Glomerular endothelial cell (primary cell): ENCODE measurements at places on chromosomes 7 and 10. TPM values are rescaled to one million over a fixed set of nuclear protein-coding genes. Genes with fewer than 3 reads are reported as not detected.

Gene SPRN
- 0.64 and 0.92 TPM in 2 replicates for total RNA-seq

DNA sequence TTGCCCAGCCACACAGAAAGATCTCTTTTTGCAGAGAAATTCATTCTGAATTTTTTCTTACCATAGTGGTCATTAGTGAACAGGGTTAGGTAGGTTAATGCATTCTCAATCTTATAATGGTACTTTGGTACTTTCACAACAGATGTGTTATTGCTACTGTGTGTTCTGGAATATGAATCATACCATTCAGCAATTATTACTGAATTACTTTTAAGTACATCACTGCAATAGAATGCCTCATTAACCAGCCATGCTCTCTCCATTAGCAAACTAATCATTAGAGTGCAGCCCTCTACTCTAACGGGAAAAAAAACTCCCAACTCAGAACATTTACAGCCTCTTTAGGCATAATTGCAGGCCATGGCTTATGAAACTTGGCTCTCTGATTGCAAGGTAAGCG lies 102.1 kb downstream of the DOCK4 start:
- no peak for DNase-seq

DNA sequence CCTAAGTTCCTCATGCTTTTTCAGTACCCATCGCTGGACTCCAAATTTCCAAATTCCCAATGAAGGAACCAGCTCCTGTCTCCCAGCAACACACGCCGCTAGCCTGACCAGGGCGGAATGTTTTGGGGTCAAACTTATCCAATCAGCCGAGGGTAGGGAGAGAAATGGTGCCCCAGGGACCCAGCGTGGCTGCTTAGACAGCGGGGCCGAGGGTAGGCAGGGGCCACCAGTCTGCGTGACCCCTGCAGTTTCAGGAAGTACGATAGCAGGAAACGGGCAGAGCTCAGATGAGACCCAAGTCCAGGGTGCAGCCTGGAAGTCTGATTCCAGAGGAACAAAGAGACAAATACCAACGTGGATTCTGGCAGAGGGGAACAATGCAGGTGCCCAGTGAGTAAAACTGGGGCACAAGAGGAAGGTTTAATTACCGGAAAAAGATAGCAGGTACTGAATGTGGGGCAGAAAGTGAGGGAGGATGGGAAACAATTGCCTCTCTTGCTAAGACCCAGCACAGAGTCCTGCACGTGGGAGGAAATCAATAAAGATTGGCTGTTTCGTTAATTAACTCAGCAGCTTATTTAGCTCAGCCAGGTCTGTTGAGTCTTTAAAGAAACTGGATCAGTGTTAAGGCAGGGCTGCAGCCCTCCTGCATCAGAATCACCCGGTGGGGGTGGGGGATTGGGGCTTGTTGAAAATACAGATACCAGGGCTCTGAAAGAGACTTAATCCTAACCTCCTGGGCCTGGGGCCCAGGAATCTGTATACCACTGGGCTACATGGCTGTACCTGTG lies 50.4 kb upstream of the NFE2L3 start:
- DNase-seq = no peak

Gene NOLC1
- 51.1 and 65.5 TPM in 2 replicates for total RNA-seq

DNA sequence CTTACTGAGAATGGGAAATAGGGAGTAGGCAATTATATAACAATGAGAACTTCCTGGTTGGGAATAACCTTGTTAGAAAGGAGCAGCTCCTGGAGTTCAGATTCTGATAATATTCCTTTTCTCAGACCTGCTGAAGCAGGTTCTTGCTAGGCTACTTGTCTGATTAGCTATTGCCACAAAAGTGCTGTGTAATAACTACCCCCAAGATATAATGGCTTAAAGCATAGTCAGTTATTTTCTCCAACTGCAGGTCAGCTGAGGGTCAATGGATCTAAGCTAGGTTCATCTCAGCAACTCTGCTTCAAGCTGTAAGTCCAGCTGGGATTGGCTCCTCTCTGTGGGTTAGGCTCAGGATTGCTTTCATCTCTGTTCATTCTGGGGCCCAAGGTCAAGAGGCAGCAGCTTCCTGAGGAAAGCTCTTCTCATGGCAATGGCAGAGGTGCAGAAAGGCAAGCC lies 9.4 kb upstream of the CNOT4 start:
- no peak for DNase-seq

DNA sequence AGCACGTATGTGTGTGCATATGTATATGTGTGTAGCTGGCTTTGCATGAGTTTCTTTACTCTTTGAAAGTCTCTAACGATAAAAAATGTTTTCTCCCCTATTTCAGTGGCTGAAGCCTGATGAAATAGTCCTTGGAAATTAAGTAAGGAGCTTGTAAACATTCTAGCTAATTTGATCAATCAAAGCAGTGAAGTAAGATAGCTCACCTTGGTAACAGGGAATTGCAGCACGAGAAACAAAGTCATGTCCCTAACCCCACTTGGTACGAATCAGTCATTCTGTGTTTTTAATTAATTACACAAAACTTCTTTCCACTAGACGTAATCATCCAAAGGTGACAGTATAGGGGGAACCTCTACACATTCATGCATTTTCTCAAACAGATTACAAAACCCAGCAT lies 41.5 kb downstream of the GPR37 start:
- DNase-seq = no peak

- no peak for DNase-seq
Observed at GRCh38 chr10:90148116-90148855, 446.9 kb downstream of the KIF20B start.

DNA sequence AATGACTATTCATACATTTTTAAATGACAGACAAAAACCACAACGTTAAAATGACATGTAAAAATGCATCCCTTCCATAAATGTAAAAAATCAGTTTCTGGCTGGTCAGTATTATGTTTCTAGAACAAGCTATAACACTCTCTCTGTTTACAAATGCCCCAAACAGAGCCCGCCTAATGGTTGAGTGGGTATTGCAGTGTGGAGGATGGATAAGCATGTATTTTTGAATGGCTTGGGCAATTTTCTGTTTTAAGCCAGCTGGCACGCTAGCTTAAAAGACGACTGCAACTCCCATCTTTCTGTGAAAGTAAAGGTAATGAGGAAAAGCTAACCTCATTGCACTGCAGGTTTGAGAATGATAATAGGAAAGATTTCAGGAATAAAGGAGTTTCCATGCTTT lies 430.7 kb downstream of the PARD3 start:
- no peak for DNase-seq

Gene NRBF2
- 19.7 and 24.9 TPM in 2 replicates for total RNA-seq

Gene DMBT1
- 0.12 TPM in 1 of 2 replicates, not detected in the other for total RNA-seq

Gene MICU1
- total RNA-seq = 32.7 and 33.3 TPM in 2 replicates

GRCh38 chr10:101766753-101767599 lies 8.9 kb downstream of the FGF8 start:
- DNase-seq = no peak

GRCh38 chr10:37774351-37774750 lies 83.1 kb downstream of the ZNF248 start:
- no peak for DNase-seq

- no peak for DNase-seq
Observed at GRCh38 chr7:105807448-105807762, 69.0 kb downstream of the ATXN7L1 start.

- no peak for DNase-seq
Observed at GRCh38 chr10:43037942-43038782, 38.7 kb upstream of the RET start.

GRCh38 chr7:39603924-39604323 lies 19.4 kb upstream of the RALA start:
- no peak for DNase-seq

Gene SLC26A5
- total RNA-seq = not detected in 2 replicates

DNA sequence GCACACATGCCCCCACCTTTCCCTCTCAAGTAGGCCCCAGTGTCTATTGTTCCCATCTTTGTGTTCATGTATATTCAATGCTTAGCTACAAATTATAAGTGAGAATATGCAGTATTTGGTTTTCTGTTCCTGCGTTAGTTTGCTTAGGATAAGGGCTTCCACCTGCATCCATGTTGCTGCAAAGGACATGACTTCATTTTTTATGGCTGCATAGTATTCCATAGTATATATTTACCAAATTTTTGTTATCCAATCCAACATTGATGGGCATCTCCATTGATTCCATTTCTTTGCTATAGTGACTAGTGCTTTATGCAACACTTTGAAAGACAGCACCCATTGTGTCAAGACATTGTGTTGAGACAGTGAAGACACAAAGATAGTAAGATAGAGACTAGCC lies 19.0 kb upstream of the ABCB4 start:
- no peak for DNase-seq

Gene PRF1
- total RNA-seq = not detected in 2 replicates

- DNase-seq = no peak
Observed at GRCh38 chr7:122864016-122864415, 22.2 kb downstream of the CADPS2 start.

GRCh38 chr7:30091491-30091912 lies 43.3 kb upstream of the MTURN start:
- DNase-seq = no peak

DNA sequence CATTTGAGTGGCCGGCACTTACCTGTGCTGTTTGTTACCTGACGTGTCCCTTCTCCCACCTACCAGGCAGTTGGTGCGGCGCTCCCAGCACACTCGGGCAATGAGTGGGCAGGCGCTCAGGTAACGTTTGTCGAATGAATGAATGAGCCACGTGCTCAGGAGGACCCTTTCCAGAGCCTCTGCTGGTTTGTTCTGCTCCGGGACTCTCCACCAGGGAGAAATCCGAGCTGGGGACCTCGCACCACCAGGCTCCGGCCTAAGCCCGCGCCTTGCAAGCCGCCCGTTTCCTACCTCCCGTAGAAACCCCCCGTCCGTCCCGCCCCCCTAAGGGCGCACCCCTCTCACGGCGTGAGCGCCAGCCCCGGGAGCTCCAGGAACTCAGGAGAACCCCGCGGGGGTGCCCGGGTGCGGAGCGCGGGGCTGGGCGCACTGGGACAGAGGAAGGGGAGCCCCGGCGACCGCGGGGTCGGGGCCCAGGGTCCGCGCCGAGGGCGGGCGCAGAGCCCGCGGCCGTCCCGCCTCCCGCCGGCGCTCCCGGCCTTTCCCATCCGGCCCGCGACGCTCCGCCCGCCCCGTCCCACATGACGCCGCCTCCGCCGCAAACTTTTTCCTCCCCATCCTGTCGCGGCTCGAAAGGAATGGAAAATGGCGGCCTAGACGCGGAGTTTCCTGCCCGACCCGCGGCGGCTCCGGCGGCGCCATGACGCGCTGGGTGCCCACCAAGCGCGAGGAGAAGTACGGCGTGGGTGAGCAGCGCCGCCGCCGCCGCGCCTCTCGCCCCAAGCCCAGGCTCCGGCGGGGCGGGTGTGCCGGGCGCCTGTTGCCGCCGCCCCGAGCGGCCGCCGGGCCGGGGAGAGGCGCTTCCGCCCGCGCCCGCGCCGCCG lies at the start of gene DOCK1:
Gene DOCK1 (plus strand): TSS at position 611 of the 884 bp plus-strand sequence. CDS start 90 bp downstream, at position 701.
- DNase-seq = no peak
